ENCODE measurements at places on chromosomes 16 and 17.

- DNase-seq, result no peak
Observed at GRCh38 chr16:58644765-58645487, 15.3 kb upstream of the CNOT1 start.

- DNase-seq, result no peak
Observed at GRCh38 chr17:78893684-78894083, 9.3 kb downstream of the CEP295NL start.

DNA sequence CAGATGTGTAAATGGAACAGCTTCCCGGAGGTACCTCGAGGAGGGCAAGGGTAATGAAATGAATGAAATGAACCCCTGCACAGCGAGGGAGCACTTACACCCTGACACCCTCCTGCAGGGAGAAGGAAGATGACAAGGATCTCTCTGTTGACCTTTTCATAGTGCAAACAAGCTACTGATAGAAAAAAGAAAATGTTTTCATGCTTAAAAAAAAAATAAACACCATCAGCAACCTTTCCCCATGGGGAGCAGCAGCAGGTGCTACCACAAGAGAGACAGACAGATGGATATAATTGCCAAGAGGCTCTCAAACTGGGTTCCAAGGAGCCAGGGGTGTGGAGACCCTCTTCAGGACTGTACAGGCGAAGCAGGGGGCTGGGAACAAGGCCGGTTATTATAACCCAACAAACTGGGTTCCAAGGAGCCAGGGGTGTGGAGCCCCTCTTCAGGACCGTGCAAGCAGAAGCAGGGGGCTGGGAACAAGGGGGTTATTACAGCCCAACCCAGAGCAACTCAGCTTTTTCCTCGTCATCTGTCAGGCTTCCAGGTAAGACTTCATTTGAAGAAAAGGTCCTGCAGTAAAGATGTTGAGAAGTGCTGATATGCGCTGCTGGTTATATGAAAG is 718 bp upstream of the RPH3AL start:
- peak; percentile 41 for DNase-seq

DNA sequence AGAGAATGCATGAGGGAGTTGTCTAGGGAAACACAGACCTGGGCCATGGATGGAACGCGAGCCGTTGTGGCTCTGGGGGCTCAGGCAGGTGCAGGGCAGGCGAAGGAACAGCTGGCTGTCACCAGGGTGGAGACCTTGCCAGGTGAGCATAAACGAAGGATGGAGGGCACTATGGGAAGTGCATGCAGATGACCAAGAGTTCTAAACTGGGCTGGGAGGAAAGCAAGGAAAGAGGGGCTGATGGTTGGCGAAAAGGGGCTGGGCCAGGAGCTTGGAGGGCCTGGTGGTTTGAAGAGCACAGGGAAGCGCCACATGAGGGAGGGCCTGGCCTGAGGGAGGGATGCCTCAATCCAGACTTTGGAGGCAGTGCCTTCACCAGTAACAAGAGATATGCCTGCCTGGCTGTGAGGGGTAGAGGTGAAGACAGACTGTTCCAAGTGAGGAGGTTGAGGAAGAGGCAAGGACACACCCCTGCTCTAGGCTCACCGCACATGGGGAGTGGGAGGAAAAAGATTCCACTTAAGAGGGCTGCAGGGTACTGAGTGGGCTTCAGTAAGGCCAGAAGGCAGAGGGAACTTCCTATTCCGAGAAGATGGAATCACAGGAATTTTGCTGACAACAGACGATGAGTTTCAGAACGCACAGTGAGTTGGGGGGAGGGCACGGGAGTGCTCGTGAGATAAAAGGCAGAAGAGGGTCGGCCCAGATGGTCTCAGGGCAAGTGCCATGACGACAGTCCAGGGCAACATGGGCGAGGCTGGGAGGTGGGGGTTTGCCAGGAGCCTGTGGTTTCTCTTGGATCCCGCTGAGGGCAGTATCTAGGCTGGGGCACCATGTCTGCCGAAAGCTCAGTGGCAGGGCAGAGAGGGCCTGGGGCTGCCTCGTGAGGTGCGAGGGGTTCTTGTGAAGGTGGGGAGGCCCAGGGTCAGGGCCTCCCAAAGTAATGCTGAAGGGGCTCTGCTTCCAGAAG is 20.6 kb downstream of the B9D1 start:
- DNase-seq, result no peak

DNA sequence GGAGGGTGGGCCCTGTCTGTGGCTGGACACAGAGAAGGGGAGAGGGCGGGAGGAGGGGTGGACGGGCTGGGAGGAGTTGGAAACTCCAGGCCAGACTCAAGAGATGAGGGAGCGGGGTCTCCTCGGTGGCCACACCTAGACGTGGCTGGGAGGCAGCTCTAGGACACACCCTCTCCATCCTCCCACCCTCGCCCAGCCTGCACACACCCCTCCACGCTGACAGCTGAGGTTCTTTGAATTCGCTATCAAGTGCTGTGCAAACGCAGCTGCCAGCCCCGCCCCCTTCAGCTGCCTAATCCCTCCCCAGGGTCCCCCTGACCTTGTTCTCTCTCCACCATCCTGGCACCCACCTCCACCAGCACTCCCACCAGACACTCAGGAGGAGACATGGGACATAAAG is 48.7 kb downstream of the DNAH17 start:
- DNase-seq, result no peak

DNA sequence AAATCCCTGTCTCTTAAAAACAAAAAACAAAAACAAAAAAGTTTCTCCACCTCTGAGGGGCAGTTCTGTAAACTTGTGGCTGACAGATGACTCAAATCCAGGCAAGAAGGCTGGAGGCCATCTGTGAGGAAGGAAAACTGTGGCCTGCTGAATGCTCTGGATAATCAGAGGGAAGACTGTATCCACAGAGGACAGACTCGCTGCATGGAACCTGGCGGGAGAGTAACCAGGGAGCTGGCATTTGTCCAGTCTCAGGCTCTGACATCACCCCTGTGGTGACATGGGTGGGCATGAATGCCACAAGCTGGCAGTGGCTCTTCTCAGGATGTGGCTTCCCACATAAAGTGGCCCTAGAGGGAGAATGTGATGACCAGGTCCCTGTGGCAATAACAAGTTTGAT is 2.8 kb upstream of the KSR1 start:
- DNase-seq, result no peak

DNA sequence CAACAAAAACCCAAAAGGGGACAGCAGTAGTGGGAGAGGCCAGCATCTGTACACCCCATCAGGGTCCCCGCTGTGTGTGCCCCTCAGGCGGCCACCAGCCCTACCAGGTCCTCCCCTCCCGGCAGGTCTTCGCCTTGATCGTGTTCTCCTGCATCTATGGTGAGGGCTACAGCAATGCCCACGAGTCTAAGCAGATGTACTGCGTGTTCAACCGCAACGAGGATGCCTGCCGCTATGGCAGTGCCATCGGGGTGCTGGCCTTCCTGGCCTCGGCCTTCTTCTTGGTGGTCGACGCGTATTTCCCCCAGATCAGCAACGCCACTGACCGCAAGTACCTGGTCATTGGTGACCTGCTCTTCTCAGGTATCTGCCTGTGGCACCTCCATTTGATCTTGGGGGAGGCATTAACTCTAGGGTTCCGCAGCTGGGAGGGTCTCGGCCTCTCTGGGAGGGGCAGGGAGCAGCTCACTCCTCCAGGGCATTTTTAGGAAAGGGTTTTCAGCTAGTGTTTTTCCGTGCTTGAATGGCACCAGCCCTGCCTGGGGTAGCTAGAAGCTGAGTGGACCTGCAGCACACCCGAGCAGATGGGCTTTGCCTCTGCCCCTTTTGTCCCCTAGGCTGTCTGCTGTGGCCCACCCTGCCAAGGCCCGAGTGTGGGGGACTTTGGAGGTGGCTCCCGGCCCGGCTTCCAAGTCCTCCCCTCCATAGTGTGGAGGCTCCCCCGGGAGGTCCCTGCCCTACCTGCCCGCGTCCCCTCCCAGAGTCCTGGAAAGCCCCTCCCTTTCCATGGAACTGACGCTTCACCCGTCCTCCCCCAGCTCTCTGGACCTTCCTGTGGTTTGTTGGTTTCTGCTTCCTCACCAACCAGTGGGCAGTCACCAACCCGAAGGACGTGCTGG is 2.6 kb downstream of the SYNGR2 start:
- peak; percentile 82 for DNase-seq

GRCh38 chr16:58110571-58111301 is 18.4 kb downstream of the CFAP20 start:
- DNase-seq, result no peak
